ENCODE measurements at places on chromosomes 4 and X. TPM values are rescaled to one million over a fixed set of nuclear protein-coding genes. Genes with fewer than 3 reads are reported as not detected.

DNA sequence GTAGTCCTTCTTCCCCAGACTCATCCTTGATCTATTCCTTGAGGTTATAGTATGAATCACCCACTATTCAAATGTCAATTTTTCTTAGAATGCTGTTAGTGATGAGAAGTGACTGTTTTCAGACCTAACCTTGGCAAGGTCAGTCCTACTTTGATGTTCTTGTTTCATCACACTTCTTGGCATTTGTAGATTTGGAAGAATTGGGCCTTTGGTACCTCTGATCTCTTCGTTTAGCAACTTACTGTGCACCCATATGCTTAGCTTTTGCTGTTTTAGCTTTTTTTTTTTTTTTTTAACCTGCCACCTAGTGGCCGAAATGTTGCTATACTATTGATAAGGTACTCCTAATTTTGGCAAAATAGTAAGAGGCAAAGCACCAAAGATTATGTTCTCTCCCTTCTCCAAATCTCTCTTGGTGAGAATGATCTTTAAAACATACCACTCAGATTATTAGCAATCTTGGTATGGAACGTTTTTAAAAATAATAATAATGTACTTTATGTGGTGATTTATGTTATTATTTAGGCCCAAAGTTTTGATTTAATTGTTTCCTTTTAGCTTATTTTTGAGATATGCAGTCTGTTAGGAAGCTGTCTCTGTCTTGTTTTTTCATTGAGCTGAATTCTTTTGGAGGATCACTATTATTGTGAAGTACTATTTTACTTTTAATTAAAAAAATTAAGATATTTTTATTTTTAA is 16.6 kb downstream of the DCK start:
- ATAC-seq = peak; percentile 36

- no peak for ATAC-seq
Observed at GRCh38 chr4:73006286-73006990, 63.1 kb downstream of the COX18 start.

GRCh38 chrX:20637351-20637750 is 370.6 kb upstream of the RPS6KA3 start:
- ATAC-seq = no peak

DNA sequence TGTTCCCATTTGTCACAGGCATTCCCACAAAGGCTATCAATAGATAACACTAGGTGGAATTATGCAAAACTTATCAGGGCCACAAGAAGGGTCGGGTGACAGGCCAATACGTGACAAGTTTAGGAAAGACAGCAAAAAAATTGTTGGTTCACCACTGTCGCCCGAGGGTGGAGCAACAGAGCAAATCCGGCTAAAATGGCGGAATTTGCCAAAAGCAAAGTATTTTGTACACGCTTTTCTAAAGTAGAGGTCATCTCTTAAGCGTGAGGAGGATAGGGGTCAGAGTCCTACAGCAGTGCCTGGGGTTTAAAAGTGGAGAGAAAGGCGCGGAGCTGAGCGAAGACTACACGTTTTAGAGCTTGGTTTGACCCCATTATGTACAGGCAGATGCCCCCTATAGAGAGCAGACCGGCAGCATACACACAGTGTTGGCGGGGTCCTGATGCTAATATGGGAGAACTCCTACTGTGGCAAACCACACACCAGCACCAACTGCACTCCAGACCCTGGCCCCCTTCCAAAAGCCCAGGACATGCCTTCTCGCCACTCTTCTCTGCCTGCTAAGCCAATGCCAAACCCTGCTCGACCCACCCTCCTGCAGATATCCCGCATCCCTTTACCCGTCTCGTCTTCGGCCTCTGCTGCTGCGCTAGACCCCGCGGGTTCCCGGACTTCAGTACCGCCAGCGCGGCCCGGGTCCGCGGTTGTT is 733 bp downstream of the CCNA2 start:
- no peak for ATAC-seq

GRCh38 chr4:23822181-23822580 is 67.7 kb downstream of the PPARGC1A start:
- no peak for ATAC-seq

DNA sequence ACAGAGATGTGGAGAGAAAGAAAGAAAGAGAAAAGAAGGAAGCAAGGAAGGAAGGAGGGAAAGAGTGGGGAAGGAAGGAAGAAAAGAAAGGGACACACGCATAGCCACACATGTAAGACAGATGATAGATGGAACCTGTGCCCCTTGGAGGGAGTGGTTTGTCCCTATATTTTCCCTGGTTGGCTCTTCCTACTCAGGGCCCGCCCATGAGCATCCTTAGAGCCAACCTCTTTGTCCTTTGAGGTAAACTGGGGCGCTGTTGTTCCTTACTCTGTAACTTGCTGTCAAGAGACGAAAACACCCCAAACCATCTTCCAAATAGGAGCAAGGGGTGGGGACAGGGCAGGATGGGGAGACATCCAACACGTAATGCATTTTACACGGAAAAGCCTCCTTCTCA is 220.9 kb downstream of the MAML3 start:
- ATAC-seq = no peak

DNA sequence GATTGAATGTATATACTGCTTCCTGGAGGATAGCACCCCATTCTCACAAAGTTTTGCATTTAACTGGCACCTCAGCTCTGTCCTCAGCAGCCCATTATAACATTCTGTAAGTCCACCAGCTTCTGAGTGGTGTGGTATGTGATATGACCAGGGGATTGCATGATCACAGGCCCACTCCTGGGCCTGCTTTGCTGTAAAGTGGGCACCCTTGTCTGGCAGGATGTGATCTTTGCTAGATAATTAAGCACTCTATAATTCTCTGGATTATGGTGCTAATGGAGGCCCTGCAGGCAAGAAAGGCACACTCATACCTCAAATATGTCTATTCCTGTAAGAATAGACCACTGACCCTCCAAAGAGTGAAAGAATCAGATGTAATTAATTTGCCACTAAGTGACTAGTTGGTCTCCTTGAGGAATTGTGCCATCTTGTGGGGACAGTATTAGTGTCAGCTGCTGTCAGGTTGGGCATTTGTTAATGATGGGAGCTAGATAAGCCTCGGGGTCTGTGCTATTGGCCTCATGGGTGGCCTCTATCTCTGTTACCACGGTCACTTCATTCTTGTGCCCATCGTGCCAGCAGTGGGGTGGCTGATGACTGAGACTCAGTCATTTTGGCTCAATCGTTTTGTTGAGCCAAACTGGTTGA is 2.2 kb upstream of the CFI start:
- ATAC-seq = no peak

GRCh38 chr4:84298023-84298718 is 200.9 kb downstream of the NKX6-1 start:
- no peak for ATAC-seq

GRCh38 chr4:48575964-48576363 is 85.9 kb downstream of the ZAR1 start:
- no peak for ATAC-seq

GRCh38 chr4:54676658-54677057 is 18.9 kb downstream of the KIT start:
- ATAC-seq = no peak

DNA sequence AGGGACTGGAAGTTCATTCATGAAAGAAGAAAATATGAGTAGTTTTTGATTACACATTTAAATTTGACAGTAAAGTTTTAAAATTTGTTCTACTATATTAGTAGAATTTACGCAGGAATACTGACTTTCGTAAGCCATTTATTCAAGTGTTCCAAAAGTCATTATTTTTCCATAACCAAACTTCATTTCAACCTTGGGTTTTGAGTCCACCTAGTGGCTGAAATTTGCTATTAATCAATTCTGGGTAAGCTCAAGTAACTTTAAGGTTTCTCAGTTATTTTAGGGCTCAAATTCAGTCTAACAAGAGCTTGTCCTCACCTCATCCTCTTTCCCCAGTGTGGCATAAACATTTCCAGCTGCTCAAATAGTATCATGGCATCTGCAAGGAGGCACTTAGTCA is 175.4 kb downstream of the SH3BGRL start:
- ATAC-seq = no peak

GRCh38 chr4:84235126-84235944 is 263.8 kb downstream of the NKX6-1 start:
- ATAC-seq = no peak

DNA sequence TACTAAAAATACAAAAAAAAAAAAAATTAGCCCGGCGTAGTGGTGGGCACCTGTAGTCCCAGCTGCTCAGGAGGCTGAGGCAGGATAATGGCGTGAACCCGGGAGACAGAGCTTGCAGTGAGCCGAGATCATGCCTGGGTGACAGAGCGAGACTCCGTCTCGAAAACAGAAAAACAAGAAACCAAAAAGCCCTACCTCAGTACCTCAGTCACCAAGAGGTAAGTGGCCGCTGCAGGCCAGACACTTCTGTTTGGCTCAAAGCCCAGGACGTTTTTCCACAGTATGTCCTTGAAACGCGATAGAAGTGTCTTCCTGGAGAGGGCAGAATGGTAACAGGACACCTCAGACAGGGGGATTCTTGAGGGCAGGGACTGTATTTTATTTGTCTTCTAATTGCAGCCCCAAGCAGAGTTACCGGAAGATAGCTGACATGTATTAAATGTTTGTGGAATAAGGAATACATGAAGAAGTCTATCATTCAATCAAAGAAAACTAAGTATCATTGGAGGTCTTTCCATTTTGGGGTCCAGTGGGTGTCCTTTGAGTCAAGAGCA is 63.6 kb downstream of the CLNK start:
- no peak for ATAC-seq

DNA sequence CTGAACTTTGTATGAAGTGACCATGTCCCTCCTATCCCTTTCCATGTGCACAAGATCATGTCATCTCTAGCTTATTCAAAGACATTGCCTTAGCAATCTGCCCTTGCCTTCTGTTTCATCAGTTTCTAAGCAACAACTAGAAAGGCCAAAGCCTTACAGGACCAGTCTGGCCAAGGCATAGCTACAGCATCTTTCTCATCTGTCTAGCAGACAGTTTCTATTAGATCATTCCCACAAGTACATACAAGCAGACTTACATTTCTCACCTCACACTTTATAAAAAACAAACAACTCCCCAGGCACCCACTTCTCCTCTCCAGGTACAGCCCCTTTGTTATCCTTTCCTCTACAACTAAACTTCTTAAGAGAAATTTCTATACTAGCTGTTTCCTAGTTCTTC is 188.7 kb upstream of the AADAT start:
- no peak for ATAC-seq

GRCh38 chr4:153418558-153418957 is 47.6 kb upstream of the TMEM131L start:
- ATAC-seq = no peak

DNA sequence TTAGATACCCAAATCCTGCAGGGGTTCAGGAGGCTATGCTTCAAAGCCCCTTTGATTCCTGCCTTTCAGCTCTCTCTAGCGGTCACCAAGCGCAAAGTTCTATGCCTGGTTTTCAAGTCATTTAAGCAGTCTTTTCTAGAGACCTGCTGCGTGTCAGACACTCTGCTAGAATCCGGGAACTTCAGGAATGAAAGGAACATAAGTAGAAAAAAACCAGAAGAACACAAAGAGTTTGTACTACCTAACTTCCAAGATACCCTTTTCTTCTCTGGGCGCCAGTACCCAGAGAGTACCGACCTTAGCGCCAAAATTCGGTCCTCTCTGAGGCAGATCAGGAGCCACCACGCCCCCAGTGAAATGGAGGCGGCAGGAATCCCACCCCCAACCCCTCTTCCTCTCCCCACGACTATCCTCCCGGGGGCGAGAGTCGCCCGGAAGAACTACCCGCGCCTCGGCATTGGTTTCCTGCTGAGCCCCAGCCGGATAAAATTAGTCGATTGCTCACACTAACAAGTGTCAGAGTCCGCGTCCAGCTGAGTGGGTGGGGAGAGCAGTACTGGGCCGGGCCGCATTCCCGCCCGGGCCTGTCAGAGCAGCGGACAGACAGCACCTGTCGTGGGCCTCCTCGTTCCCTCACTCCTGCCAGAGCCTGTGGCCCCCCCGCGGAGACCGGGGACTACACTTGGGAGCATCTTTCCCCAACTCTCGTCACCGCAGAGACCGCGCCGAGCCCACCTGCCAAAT is 78.8 kb downstream of the RLIM start:
- peak; percentile 81 for ATAC-seq

DNA sequence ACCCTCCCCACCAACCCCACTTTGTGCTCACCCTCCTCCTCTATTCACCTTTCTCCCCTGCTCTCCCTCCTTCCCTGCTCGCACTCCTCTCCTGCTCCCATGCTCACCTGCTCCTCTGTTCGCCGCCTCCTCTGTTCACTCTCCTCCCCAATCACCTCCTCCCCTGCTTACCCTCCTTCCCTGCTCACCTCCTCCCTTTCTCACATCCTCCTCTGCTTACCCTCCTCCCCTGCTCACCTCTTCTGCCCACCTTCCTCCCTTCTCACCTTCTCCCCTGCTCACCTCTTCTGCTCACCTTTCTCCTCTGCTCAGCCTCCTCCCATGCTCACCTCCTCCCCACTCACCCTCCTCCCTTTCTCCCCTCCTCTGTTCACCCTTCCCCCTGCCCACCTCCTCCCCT is 357.2 kb downstream of the UNC5C start:
- ATAC-seq = peak; percentile 32

DNA sequence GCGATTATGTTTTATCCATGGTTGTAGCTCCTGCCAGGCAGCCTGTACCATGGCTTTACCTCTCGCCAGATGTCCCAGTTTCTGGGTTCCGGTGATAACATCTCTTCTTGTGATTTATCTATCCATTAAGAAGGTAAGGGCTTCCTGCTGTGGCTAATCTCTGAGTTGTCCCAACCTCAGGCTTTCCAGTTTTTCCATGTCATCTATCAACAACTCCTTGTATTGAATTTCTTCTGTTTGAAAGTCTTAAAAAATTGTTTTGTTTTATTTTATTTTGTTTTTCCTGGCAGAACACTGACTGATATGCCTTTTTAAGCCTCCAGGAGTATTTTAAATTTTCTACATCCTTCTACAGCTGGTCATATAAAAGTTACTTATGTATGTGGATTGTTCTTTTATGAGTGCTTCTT is 241.9 kb downstream of the ANTXR2 start:
- ATAC-seq = no peak

DNA sequence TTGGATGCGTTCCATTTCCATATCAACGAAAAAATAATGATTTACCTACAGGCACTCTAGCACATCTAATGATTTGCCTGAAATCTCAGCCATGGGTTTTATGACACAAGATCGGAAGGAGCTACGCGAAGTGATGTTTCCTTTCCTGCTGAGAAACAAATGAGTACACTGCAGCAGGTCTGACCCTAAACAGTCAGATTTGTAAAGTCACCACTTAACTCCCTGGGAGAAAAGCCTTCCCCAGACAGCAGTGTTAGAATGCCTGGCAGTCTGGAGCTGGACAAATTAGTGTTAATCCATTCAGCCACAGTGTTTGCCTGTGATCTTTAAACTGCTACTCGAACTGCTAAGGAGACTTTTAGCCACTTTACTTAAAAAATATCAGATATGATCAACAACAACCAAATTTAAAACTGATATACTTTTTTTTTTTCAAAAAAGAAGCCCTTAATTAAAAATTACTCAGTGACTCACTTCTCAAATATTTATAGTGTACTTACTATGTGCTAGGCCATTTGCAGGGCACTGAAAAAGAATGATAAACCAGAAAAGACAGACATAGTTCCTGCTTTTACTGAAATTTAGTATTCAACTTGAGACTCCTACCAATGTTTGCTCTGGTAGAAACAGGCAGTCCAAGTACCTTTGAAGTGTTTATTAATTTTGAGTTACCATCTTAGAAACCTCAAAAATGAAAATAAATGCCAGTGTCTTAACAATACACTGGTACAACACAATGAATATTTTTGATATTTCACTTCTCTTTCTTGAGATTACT is 104.5 kb downstream of the SHISA3 start:
- no peak for ATAC-seq

GRCh38 chr4:67746797-67747495 is 7.2 kb downstream of the GNRHR start:
- no peak for ATAC-seq

The CABS1 gene
- total RNA-seq = not detected

The CXCL3 gene
- total RNA-seq = not detected

The SPANXB1 gene
- total RNA-seq = not detected

The RPA4 gene
- total RNA-seq = 4.2 TPM

The FOXR2 gene
- not detected for total RNA-seq

The CETN2 gene
- 75.2 TPM for total RNA-seq

The MSX1 gene
- 2.2 TPM for total RNA-seq

Data from gastroesophageal sphincter (tissue), 4 donors.